Gastroesophageal sphincter (tissue), 4 donors: ENCODE measurements at places on chromosomes 7 and 10.
A peak's percentile ranks its signal among the peaks of the same experiment; 100 is the strongest.

DNA sequence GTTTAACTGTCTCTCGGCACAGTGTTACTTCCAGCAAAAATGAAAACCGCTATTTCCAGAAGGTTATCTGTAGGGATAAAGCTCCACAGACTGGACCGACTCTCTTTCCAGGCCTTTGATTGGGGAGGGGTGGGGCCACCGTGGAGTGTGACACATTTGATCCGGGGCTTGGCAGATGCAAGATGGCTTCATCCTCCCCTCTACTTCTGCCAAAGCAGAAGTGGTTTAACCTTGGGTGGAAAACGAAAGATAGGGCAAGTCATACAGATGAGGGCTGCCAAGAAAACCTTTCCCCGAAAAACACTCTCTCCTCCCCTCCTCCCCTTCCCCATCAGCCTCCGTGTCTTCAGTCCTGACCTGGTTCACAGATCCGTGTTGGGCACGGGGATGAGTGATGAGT, 139.7 kb upstream of the SH2B2 start:
- no peaks in the 10 kb centered on the region for H3K4me1 ChIP-seq
- no peak overlapping the region for H3K4me3 ChIP-seq
- ATAC-seq: peak; percentile 39
- H3K27me3 ChIP-seq: no peaks in the 10 kb centered on the region

GRCh38 chr7:114988755-114989375, 67.0 kb downstream of the MDFIC start:
- H3K27ac ChIP-seq: peak overlapping the region; percentile 0
- H3K36me3 ChIP-seq: no peaks in the 10 kb centered on the region
- no peaks in the 10 kb centered on the region for H3K27me3 ChIP-seq
- no peak for ATAC-seq
- peaks cover 17% of the 10 kb centered on the region for H3K4me1 ChIP-seq

DNA sequence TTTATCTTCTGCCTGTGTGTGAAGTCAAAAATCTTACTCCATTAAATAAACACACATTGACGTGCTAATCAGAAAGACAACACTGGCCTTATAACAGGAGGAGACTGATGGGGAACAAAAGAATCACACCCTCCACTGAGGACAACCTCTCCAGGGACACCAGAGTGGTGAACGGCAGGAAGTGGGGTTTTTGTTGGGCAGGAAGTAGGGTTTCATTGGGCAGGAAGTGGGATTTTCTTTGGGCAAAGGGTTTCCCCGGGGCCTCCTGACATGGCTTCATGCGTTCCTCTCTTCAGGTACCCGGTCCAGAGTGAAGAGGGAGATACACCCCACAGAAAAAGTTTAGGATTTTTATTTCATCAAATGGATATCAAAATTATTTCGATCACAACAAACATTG, 30.6 kb downstream of the ADARB2 start:
- no peaks in the 10 kb centered on the region for H3K4me1 ChIP-seq
- ATAC-seq: no peak
- H3K4me3 ChIP-seq: no peak overlapping the region
- H3K27ac ChIP-seq: no peak overlapping the region
- H3K36me3 ChIP-seq: no peaks in the 10 kb centered on the region

GRCh38 chr10:10803278-10803677, 214.4 kb upstream of the CELF2 start:
- peaks cover 85% of the 10 kb centered on the region for H3K4me1 ChIP-seq
- H3K27ac ChIP-seq: peak overlapping the region; percentile 61
- ATAC-seq: peak; percentile 77
- H3K27me3 ChIP-seq: no peaks in the 10 kb centered on the region
- H3K36me3 ChIP-seq: no peaks in the 10 kb centered on the region

DNA sequence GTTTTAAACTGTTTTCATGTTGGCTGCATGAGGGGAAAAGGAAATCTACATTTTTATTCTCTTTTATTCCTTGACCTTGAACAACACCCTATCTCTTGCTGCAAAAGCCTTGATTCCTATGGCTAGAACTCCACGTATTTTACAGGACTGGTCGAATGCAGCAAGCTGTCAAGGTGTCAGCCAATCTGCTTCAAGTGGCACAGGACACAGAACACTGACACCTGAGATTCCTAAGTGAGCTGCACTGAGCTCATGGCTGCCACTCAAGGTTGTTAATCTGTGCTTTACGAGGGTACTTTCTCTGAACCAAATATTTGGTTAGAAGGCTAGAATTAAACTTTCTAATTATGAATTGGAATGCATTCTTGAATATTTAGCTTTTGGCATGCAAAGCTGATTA, 349.7 kb upstream of the COBL start:
- no peak for ATAC-seq
- no peaks in the 10 kb centered on the region for H3K36me3 ChIP-seq
- no peak overlapping the region for H3K27ac ChIP-seq
- no peaks in the 10 kb centered on the region for H3K4me1 ChIP-seq
- no peaks in the 10 kb centered on the region for H3K27me3 ChIP-seq

GRCh38 chr10:98420786-98421185, 5.8 kb upstream of the PYROXD2 start:
- peaks cover 90% of the 10 kb centered on the region for H3K36me3 ChIP-seq
- ATAC-seq: no peak
- H3K4me3 ChIP-seq: no peak overlapping the region
- H3K27me3 ChIP-seq: no peaks in the 10 kb centered on the region
- peaks cover 2% of the 10 kb centered on the region for H3K4me1 ChIP-seq

- no peak overlapping the region for H3K4me3 ChIP-seq
- no peaks in the 10 kb centered on the region for H3K36me3 ChIP-seq
- no peak for ATAC-seq
Measured at GRCh38 chr10:14815681-14816080, 22.2 kb downstream of the CDNF start.

DNA sequence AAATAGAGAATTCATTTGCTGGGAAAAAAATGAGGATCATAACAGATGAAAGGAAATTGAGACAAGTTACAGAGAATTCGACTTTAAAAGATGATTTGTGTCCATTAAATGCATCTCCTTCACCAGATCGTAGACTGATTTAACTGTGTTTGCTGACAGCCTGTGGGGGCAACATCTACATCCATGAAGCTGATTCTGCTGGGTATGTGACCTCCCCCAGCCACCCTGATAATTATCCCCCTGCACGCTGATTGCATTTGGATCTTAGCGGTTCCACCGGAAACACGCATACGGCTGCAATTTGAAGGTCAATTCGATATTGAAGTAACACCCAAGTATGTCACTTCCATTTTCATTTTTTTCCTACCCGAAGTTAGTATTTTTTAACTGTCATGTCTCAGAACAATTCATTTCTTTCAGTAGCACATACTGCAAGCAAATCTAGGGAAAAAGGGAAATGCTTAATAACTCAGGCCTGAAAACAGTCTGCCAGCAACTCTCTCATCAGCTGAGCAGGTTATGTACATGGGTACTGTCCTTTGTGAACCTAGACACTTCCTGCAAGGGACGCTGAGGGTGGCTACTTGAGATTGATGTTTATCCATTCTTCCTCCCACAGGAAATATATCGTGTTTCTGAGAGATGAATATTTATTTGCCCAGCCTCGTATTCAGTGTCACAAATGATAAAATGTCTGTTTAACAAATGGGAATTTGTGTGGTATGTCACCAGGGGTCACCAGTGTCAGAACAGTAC, 134.9 kb downstream of the ZNF22 start:
- ATAC-seq: no peak
- H3K27me3 ChIP-seq: no peaks in the 10 kb centered on the region
- no peak overlapping the region for H3K27ac ChIP-seq
